RWPE1 (cell line): ENCODE measurements at places on chromosomes 6 and 20.

DNA sequence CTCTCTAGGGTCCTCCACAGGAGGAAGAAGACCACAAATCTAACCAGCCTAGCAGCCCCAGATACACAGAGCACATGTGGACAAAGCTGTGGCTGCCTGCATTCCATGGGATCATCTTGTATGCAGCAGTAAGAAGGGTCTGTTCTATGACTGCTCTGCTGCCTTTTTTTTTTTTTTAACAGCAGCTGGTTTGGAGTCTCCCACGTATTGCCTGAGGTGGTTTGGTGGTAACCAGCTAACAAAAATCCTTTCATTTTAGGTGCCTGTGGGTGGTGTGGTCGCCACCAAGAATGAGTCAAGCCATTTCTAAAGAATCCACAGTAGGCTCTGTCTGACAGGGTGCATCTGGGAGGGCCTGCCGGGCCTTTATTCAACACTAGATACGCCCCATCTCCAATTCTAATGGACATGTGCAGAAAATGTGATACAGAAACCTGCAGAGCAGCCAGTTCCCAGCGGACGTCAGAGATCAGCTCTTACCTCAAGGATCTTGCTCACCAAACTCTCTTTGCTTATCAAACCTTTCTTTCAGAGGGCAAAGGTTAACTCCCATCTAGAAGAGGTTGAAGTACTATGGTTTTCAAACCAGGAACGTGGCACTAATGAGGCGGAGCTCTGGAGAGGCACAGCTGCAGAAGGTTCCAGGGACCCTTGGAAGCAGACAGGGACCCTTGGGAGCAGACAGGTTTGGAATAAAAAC is 32.0 kb downstream of the GNAS-AS1 start:
- DNase-seq, result peak; percentile 72

- DNase-seq, result peak; percentile 33
Observed at GRCh38 chr6:106692112-106692818, 62.9 kb downstream of the QRSL1 start.

- DNase-seq, result peak; percentile 41
Observed at GRCh38 chr6:14871221-14871620, 374.6 kb upstream of the JARID2 start.

GRCh38 chr6:25122001-25122400 is 157.2 kb upstream of the CARMIL1 start:
- DNase-seq, result no peak

- DNase-seq, result no peak
Observed at GRCh38 chr6:99589290-99589672, 17.4 kb upstream of the PRDM13 start.

GRCh38 chr20:2084703-2085102 is 16.9 kb upstream of the STK35 start:
- DNase-seq, result no peak

DNA sequence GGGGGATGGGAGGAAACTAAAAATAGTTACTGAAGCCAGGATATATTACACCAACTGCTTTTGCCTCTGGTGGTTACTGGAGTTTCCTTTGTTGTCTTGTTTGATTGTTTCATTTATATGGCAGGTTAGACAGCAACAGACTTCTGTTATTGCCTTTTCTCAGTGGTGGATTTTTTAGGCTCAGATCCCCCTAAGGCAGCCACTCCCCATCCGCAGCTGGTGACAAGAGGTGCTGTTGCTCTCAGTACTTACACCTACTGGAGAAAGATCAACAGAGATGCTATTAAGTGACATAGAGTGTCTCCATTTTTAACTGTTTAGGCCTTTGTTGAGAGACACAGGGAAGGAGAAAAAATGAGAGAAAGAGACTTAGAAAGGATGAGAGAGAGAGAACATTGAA is 552.1 kb downstream of the PKHD1 start:
- no peak for DNase-seq
